ENCODE measurements at places on chromosomes 2 and 18.

DNA sequence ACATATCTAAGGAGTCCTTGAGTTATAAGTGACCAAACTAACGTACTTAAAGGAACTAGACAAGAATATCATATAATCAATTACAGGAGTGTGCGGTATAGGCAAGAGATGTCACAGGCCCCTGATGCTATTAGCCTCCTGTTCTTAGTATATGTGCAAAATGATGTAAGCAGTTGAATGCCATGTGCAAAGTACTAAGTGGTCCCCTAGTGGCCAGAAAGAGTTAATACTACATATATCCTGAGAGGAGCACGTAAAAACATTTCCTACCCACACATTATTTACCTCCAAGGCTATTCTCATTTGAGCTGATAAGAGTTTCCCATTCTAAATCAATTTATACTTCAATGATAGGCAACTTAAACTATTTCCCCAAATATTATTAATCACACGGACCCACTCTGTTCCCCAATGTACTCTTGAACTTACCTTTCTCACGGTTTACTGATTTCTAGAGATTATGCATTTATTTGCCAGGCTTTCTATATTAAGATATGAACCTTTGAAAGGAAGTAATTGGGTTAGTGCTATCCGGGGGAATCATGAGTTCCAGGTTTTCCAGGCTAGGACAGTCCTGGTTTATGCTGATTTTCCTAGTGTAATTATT, 158.0 kb upstream of the KLHL14 start:
- no peak for DNase-seq

GRCh38 chr18:8379187-8379941, 229.9 kb upstream of the RAB12 start:
- DNase-seq = no peak

DNA sequence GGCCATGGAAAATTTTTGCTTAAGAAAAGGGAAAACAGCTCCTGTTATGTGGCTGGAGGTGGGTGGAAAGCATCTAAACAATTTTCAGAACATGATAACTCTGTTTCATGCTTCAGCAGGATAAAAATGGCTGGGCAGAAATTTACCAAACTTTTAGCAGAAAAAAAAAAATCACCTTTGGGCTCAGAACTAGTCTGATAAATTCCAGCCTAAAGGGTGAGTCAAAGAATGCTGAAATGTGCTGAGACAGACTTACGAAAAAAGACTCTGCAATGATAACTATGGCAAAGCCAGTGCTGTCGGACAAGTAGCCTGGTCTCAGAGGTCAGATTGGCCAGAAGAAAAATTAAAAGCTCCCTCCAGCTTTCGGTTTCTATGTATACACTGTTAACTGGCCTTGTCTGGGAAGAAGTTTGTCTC, 123.6 kb downstream of the LRATD1 start:
- DNase-seq = peak; percentile 3

GRCh38 chr2:238900511-238900910, 52.6 kb downstream of the TWIST2 start:
- DNase-seq = peak; percentile 73

GRCh38 chr18:9380621-9381395, 46.2 kb downstream of the TWSG1 start:
- DNase-seq = peak; percentile 65

GRCh38 chr2:147182260-147182659, 662.6 kb upstream of the ACVR2A start:
- DNase-seq = no peak

DNA sequence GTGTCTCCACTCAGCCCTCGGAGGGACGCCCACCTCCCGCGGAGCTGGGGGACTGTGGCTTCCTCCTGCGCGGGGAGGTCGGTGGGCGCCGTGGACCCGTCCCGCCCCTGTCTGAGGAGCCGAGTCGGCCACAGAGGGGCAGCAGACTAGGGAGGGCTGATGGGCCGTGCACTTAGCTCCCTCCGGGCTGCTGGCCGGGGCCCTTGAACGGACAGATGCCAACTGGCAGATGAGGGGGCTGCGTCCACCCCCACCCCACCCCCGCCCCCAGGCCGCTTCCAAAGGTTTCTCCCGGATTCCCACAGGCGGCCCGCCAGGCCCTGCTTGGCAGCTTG, 10.4 kb upstream of the UBE2F start:
- no peak for DNase-seq

DNA sequence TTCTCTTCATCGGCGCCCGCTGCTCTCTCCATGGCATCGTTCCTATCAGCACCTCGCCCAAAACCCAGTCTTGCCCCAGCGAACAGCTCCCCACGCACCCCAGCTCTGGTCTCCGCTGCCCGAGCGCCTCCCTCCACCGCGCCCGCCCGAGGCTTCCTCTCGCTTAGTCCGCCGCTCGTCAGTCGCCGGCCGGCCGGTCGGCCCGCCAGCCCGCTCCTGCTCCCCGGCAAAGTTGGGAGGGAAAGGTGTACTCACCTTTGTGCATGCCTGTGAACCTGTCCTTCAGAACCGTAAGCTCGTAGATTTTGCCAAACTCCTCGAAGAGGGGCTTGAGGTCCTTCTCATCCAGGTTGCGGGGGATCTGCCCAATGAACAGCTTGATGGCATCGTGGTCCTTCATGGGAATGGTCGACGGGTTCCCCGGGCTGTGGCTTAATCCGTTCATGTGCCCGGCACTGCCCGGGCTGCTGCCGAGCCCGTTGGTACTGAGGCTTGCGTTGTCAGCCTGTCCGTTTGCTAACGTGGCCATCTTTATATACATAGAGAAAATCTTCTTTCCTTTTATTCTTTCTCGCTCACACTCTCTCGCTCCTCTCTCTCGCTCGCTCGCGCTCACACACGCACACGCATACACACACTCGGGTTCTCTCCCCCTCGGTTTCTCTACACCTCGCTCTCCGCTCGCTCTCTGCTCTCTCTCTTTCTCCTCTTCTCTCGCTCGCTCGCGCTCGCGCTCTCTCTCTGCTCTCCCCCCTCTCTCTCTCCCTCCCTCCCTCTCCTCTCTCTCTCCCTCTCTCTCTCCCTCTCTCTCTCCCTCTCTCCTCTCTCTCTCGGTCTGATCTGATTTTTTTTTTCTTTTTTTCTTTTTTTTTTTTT, at the start of gene CELF4:
CELF4 (minus strand) TSS at position 698 of the 876 bp plus-strand sequence.
- DNase-seq = peak; percentile 6

GRCh38 chr2:120312860-120313694, 32.9 kb upstream of the INHBB start:
- peak; percentile 80 for DNase-seq

DNA sequence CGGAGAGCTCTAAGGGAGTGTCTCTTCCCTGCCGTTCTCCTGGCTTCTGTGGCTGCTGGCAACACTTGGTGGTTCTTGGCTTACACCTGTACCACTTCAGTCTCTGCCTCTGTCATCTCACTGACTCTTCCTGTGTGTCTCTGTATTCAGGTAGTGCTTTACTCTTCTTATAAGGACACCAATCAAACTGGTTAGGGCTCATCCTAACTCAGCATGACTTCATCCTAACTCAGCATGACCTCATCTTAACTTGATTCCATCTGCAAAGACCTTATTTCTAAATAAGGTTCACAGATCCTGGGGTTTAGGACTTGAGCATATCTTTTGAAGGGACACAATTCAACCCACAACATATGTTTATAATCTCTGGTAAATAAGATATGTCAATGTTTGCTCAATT, 51.6 kb upstream of the DSEL start:
- DNase-seq = no peak

DNA sequence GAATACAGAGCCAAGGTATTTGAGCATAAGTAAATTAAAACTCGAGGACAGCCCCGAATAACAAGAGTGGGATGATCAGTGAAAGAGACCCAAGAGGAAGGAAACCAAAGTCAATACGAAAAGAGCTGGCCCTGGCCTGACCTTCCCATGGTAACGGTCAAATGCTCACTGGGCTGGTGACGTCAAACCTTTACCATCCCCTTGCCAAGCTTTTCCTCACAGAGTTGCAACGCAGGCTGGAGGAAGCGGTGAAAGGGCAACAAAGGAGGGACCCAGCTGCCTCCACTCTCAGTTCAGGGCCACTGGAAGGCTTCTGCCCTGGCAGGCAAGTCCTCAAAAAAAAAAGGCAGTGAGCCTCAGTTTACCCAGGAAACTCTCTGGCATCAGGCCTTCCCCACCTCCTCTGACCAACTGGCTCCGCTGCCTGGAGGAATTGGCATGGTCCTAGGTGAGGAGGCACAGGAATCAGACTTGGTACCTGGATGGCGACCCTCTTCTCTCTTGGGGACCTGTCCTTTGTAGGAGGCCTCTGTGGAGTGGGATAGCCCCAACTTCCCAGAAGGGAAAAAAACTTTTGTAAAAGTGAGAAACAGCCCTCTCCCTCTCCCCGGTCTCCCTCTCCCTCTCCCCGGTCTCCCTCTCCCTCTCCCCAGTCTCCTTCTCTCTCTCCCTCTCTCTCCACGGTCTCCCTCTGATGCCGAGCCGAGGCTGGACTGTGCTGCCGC, 212.4 kb downstream of the ANAPC1 start:
- peak; percentile 43 for DNase-seq

- DNase-seq = no peak
Observed at GRCh38 chr2:127893033-127893432, 7.3 kb upstream of the AMMECR1L start.

DNA sequence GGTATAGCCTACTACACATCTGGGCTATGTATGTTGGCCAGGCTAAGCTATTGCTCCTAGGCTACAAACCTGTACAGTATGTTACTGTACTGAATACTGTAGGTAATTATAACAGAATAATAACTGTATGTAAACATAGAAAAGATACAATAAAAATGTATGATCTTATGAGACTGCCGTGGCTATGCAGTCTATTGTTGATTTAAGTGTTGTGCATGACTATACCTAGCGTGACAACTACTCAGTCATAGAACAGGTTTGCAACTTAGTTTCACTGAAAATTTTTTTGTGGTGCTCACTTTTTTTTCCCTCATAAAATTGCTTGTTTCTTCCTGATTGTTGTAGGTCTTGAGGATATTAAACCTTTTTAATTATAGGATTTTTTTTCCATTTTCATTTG, 25.9 kb downstream of the KCMF1 start:
- no peak for DNase-seq

DNA sequence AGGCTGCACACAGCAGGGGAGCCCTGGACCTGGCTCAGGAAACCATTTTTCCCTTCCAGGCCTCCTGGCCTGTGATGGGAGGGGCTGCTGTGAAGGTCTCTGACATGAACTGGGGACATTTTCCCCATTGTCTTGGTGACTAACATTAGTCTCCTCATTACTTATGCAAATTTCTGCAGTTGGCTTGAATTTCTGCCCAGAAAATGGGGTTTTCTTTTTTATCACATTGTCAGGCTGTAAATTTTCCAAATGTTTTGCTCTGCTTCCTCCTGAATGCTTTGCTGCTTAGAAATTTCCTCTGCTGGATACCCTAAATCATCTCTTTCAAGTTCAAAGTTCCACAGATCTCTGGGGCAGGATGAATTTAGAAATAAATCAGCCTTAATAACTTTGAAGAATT, 78.2 kb downstream of the EHBP1 start:
- DNase-seq = peak; percentile 51

DNA sequence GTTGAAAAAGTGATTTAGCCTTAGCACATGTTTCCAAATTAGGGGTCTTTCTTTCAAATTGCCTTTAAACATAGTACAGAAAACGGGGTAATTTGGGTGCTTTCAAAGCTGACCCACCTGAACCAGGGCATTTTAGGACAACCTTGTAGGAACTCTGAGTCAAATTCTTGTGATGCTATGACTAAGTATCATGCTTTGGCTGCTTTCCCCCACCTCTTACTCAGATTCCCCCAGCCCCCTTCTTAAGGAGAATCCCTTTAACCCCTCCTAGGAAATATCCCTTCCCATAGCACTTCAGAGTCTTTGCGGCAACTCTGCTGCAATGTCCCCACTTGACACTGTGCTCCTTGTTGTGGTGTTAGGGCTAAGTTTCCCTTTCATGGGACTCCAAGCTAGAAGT, 18.6 kb upstream of the KLF7 start:
- peak; percentile 66 for DNase-seq
